ENCODE measurements at places on chromosomes 6 and 20.

DNA sequence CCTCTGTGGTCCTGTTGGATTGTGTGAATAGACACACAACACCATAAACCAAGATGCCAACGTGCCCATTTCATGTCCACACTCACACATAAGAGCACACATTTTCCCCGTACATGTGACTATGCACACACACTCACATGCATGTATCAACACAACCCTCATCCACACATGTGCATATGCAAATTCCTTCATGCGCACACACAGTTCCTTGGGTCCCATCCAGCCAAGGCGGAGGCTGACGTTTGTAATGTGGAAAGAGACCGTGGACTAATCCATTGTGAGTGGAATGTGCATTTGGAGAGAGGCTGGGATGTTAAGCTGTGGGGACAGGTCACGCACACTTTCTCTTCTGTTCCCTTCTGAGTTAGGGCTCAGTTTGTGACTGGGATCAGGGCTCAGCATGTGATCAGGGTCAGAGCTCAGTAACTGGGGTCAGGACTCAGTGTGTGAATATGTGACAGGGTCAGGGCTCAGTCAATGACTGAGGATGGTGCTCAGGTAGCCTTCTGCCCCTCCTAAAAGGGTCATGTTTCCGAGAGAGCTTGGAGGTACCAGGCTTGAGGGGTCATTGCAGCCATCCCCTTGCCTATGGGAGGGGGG lies 628 bp upstream of the BPIFB2 start:
- no peak for DNase-seq

DNA sequence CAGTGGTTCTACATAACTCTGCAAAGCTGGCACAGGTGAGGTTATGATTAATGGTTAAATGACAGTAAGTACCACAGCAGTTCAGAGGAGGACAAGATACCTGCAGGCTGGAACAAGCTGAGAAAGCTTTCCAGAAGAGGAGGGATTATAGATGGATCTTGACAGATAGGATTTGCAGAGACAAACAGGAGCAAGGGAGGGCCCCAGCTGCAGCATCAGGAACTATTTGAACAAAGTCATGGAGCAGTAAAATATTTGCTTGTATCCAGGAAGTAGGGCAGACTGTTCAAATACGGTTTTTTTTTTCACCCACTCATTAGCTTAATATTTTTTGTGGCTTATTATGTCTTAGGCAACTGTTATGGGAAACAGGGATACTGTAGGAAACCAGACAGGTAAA lies 144.4 kb upstream of the MAN1A1 start:
- DNase-seq: no peak

DNA sequence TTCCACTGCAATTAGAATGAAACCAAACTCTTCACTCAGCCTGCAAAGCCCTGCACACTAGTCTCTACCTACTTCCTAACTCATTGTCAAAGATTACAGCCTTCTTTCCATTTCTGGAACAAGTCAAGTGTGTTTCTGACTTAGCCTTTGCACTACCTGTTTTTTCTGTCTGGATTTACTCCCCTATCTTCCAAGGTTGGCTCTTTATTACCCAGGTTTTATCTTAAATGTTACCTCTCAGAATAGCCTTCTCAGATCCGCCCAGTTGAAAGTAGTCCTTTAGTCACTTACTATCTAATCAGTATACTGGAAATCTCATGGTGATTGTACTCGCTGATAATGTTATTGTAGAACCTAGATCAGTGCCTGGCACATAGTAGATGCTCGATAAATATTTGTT lies 42.7 kb downstream of the TBPL1 start:
- no peak for DNase-seq

DNA sequence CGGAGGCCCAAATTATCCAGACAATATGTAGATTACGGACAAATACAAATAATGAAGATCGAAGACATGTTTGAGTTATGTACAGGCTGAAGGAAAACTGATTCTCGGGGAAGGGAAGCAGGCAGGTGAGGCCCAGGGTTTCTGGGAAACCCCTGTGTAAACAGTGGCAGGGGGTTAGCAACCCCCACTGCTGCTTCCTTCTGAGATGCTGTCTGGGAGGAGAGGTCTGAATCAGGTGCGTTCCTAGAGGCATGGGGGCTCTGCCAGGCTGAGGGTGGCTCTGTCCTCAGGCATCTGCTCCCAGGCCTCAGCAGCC lies 7.2 kb upstream of the MDGA1 start:
- DNase-seq: no peak

DNA sequence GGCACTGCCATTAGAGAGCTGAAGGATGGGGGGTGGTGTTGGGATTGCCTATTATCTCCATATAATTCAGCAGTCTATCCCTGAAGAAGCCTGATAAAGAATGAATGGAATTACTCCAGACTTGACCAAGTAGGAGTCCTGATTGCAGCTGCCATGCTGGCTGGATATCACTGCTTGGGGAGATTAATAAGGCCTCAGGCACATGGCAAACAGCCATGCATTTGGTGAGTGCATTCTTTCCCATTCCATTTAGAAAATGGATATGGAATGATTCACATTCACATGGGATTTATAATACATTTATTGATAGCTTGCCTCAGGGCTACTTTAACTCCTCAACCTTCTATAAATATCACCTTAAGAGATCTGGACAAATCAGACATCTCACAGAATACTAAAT lies 49.6 kb upstream of the HLA-A start:
- no peak for DNase-seq

GRCh38 chr20:57712341-57712740 lies 2.5 kb upstream of the PMEPA1 start:
- DNase-seq: no peak

DNA sequence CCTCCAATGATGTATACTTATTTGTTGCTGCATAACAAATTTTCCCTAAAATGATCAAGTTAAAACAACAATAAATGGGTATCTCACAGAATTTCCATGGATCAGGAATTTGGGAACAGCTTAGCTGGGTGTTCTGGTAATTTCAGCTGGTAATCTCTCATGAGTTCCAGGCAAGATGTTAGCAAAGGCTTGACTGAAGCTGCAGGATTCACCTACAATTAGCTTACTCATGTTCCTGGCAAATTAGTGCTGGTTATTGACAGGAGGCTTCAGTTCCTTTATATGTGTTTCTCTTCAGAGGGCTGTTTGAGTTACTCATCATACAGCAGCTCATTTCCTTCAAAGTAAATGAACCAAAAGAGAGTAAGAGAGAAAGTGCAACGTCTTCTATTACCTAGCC lies 506.3 kb upstream of the IMPG1 start:
- DNase-seq: no peak

- DNase-seq: no peak
Observed at GRCh38 chr6:163588220-163588919, 173.9 kb downstream of the QKI start.

GRCh38 chr20:37190354-37191112 lies 11.2 kb upstream of the MROH8 start:
- no peak for DNase-seq

DNA sequence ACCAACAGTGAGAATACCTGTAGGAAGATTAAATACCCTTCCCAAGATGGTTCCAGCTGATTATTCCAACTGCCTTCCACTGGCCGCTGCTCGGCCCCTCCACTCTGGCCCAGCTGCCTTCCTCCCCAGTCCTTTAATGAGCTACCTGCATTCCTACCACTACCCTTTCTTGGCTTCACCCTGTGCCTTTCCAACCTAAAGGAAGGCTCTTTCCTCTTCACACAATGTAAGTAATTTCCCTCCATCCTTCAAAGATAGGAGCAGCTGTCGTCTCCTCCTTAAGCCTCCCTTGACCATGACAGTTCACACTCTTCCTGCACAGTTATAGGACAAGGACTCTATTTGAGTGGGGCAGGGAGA lies 16.2 kb upstream of the SNX9 start:
- no peak for DNase-seq

GRCh38 chr20:62697468-62697912 lies 11.1 kb upstream of the NTSR1 start:
- no peak for DNase-seq

DNA sequence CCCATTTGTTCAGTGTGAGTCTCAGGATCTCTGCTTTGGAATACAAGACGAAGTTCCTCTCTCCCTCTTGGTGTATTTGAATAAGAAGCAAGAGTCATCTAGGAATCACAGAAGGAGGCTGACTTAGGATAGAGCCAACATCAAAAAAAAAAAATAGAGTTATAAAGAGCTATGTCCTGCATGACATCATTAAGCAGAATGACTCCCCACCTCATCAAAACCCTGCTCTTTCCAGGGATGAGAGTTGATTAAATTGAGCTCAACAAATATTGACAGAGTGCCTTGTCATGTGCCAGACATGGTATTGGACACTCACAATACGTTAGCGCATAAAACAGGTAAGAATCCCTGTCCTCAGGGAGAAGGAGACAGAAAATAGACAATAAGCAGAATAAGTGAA lies 48.6 kb upstream of the TNFAIP3 start:
- DNase-seq: no peak

DNA sequence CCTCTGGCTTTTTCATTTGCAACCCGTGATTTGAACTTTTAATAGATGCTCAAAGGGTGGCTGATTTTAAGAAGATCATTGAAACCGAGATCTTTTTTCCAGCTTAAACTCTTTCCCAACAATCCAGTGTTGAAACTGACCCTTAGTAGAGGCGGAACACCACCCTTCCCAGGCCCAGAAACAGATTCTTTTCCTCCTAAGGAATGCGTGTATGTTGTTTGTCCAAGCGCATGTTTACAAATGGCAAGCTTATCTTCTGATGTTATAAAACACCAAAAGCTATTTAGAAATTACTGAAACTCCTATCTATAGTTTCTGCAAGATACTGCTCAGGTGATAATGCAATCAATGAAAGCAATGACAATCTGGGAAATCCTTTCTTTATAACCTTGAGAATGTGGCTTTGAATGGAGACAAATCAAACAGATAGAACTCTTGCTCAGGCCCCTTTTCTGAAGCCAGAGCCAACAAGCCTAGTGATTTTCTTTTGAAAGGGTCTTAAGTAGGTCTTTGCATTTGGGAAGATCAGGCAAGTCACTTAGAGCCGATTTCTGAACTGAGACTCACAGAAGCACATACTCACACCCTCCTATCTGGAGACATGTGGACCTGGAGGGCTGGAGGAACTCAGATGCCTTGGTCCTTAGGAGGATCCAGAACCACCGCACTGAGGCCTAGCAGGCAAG lies 9.1 kb downstream of the BANF2 start:
- DNase-seq: no peak

DNA sequence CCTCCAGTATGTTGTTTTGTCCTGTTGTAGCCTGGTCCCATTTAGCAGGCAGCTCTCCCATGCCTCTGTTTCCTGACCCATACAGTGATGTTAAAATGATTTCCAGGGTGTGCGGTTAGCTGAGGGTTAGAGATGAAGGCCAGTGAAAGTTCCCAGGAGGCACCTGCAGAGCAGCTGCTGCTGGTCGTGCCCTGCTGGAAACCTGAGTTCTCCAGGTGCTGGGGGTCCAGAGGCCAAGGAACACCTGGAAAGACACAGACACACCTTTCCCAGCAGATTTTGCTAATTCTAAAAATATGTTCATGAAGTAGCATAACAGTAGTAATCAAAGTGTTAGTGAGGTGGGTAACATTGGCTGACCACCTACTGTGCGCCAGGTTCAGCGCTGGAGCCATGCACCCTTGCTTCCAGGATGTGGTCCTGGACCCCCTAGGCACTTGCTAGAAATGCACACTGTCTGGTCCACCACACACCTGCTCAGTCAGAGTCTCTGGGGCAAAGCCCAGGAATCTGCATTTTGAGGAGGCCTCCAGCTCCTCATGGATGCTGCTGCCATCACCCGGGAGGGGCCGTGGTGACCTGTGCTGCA lies 118.7 kb downstream of the SYNDIG1 start:
- no peak for DNase-seq

GRCh38 chr6:40695114-40695513 lies 108.0 kb upstream of the LRFN2 start:
- no peak for DNase-seq

DNA sequence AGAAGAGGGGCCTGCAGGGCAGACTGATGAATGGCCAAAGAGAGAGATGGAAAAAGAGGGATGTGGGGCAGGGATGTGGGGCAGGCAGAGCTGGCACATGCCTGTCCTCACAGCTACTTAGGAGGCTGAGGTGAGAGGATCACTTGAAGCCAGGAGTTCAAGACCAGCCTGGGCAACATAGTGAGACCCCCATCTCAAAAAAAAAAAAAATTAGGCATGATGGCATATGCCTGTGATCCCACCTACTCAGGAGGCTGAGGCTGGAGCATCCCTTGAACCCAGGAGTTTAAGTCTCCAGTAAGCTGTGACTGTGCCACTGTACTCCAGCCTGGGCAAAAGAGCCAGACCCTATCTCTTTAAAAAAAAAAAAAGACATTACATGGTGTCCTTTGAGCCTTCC lies 34.8 kb downstream of the RNF8 start:
- no peak for DNase-seq

- DNase-seq: no peak
Observed at GRCh38 chr6:23983735-23984134, 142.3 kb upstream of the NRSN1 start.

- no peak for DNase-seq
Observed at GRCh38 chr20:41228858-41229257, 88.7 kb downstream of the ZHX3 start.

DNA sequence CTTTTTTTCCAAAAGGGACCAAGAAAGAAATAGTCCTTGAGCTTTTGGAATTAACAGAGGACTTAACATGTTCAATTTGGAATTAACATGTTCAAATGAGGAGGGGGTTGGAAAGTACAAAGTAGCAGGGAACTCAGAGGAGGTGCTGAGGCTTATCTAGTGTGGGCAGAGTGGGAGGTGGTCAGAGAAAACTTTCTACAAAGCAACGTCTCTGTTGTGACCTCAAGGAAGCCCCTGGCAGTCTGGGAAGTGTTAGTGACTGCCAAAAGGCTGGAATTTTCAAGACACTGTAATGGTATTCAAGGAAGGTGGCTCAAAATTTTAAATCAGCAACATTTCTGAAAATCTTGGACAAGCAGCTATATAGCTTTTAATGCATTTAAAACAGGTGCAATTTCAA lies 7.3 kb downstream of the ECI2 start:
- DNase-seq: no peak

- no peak for DNase-seq
Observed at GRCh38 chr6:37308069-37308815, 45.5 kb upstream of the RNF8 start.

- no peak for DNase-seq
Observed at GRCh38 chr6:46217671-46218131, 46.9 kb upstream of the ENPP5 start.

- no peak for DNase-seq
Observed at GRCh38 chr6:169048865-169049205, 204.8 kb downstream of the THBS2 start.

- DNase-seq: no peak
Observed at GRCh38 chr6:30769088-30769852, 24.9 kb upstream of the IER3 start.

- DNase-seq: no peak
Observed at GRCh38 chr6:41075651-41076626, 3.2 kb downstream of the NFYA start.

- DNase-seq: no peak
Observed at GRCh38 chr20:40666336-40666735, 22.7 kb downstream of the MAFB start.

- DNase-seq: no peak
Observed at GRCh38 chr20:39568109-39568508, 606.0 kb downstream of the DHX35 start.

DNA sequence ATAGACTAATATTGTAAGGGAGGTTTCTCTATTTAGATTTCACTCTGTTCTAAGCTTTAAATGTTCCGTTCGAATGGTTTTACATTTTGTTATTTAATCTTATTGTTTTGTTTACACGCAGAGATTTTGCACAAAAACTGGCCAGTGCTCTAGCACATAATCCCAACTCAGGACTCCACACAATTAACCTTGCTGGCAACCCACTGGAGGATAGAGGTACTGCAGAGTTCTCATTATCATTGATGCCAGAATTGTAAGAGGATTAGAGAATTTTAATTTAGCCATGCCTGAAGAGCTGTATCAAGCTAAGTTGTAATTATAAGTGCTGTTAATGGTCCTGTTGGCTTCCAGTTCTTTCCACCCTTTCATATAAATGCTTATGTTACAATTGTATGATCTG lies 179.7 kb upstream of the SCGN start:
- peak; percentile 24 for DNase-seq
